RKO (cell line): ENCODE measurements at places on chromosomes 2 and 18.

DNA sequence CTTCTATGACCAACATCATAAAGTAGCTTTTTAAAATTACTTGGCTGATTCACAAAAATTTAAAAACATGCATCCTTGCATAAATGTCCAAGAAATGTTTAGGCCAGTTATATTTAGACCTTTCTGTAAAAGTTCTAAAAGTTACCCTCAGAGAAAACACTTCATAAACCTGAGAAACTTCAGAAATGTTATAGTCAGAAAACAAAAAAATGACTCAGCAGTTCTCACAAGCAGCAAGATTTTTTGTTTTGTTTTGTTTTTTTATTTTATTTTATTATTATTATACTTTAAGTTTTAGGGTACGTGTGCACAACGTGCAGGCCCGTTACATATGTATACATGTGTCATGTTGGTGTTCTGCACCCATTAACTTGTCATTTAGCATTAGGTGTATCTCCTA, 648.1 kb downstream of the LRP1B start:
- no peak for DNase-seq

- DNase-seq: no peak
Measured at GRCh38 chr2:37454851-37455762, 110.7 kb downstream of the QPCT start.

DNA sequence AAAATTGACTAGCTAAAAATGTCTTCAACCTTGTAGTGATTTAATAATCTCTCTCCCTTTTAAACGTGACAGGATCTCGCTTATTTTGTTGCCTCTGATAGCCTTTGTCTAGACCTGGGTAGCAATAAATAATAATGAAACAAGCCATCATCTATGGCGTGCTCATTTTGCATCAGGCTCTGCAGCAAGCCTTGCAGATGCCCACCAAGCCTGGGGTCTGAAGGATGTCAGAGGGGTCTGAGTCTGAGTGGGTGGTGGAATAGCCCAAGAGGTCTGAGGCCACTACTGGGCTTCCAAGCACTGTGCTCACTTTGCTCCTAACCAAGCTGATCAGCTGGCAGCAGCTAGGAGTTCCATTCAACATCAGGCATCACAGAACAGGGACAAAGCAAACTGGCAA, 109.4 kb downstream of the GYPC start:
- no peak for DNase-seq

DNA sequence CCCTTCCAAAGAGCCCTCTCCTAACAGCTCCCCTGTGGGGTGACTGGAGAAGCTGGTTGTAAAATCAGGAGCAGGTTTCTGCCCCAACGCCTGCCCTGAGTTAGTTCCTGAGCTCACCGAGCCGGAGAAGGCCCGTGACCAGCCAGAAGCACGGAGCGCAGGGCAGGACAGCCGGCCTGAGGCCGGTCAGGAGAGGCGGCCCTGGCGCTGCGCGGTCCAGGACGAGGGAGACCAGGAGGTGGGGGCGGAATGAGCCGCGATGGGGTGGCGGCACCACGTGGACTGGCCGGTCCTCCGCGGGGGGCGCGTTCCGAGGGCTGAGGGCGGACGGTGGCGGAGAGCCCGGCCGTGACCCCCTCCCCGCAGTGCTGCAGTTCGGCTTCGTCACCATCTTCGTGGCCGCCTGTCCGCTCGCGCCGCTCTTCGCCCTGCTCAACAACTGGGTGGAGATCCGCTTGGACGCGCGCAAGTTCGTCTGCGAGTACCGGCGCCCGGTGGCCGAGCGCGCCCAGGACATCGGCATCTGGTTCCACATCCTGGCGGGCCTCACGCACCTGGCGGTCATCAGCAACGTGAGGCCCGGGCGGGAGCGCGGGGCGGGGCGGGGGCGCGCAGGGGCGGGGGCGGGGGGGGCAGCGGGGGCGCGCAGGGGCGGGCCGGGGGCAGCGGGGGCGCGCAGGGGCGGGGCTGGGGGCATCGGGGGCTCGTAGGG, 29.0 kb downstream of the ANO7 start:
- peak; percentile 81 for DNase-seq

DNA sequence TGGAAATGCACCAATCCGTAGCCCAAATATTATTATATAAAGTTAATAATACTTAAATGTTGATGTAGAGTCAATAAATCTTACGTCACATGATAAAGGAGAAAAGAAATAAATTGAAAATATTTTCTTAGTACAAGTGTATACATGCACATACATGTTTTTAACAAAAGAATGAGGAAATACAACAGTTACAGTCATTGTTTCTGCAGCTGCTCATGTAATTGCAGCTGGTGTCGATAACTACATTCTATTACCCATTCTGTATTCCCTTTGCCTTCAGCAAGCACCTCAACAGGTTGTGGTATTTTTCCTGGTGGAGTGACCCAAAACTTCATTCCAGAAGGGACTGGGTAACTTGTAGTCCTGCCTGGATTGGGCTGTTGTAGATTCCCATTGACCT, 377.8 kb upstream of the FSIP2 start:
- DNase-seq: no peak

DNA sequence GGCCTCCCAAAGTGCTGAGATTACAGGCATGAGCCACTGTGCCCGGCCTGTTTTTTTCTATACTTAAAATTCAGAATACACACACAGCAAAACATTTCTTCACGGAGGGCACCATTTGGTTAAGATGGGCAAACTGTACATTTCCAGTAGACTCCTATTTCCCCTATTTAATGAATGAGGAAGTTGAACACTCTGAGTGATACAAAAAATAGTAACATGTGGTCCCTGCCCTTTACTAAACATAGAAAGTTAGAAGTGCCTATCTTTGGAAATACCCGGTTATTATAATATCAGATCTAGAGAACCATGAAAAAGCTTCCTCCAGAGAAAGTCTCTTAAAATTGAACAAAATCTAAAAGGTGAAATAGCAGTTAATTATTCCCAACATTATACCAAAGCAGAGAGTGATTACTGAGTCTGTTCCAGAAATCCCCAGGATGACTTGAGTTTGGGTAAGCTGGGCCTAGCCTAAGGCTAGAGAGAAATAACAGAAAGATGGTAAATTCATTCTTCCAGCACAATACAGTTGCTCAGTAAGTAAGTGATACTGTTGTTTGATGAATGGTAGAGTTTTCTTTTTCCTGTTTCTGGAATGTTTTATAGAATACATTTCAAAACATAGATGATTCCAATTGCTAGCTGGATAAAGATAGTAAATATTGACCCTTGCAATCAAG, 23.3 kb upstream of the RMC1 start:
- DNase-seq: no peak

GRCh38 chr2:25470806-25471205, 129.1 kb upstream of the DNMT3A start:
- no peak for DNase-seq

DNA sequence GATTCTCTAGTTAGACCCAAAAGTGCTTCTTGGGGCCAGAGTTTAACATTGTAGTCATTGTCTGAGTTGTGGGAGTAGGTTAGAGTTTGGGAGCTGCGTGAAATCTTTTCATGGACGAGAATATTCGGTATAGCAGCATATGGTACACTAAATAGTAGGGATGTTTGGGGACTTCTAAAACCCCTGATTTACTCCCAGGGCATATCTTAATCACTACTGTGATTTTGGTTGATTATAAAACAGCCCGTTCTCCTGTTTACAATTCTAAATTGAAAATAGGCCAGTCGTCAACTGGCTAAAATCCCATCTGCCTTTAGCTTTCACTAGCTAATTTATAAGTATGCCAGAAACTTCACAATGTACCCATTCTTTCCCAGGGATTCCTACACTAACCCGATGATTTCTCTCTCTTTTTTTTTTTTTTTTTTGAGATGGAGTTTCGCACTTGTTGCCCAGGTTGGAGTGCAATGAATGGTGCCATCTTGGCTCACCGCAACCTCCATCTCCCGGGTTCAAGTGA, 44.3 kb downstream of the MOB4 start:
- no peak for DNase-seq

GRCh38 chr2:9300214-9300613, 93.6 kb downstream of the ASAP2 start:
- DNase-seq: no peak

DNA sequence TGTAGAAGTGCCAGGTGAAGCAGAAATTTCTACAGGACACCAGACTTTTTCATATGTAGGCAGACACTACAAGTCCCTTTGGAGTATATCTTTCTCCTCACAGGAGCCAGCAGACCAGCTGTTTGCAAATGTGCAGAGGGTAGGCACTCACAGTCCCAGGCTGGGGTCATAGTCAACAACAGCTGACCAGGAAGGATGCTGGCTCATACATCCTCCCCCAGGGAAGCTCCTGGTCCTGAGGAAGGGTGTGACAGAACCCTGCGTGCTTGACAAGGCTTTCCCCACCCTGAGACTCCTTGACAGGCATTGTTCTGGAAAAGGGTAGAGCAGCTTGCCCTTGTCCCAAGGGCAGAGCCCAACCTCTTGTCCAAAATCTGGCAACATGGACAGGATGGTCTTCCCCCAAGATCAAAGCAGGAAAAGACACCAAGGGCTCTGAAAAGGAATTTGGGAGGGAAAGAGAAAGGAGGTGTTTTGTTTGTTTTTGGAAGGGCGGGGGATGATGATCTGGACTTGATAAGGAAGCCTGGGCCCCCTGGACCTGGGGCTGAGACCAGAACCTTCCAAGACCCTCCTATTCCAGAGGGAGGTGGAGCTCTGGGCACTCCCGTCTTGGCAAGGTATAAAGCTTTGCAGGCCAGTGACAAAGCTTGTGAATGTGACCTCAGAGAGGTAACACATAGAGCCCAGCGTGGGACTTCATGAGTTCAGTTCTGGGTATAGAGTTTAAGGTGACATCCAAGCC, 87.1 kb downstream of the GFPT1 start:
- DNase-seq: no peak

DNA sequence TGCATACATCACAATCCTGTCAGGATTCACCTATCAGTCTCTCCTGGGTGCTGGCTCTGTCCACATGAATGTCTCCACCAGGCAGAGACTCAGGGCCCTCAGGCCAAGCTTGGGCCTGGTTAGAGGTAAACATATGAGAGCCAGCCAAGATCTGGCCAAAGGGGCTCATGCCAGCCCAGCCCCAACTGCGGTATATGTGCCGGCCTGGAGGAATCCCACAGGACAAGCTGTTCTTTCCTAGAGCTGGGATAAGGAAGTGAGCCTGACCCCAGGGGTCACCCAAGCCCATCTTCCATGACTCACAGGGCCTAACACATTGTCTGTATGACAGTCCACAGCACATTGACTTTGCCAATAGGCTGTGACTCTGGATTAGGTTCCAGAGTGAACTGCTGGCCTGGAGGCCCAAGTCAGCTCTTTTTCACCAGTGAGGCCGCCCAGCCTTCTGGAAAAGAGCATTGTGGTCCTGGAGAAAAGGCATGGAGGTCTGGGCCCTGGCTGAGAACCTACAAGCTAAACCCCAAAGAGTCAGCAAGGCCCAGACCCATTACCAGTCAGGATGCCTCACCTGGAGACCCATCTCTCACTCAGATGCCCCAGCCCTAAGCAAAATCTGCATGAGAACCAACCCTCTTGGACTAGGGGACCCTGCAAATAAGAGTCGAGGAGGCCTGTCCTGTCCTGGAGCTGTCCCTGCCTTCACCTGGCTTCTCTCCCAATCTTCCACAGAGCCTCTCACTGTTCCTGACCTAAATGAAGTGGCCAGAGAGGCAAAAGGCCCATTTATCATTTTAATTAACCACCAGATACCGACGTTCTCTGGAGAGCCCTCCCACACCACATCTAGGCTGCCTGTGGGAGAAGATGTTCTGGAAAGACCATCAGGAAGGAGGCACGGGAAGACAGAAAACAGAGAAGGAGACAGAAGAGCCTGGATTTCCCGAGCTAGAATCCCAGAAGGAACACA, 120.9 kb upstream of the PKDCC start:
- no peak for DNase-seq
